ENCODE measurements at places on chromosomes 5 and 9.

DNA sequence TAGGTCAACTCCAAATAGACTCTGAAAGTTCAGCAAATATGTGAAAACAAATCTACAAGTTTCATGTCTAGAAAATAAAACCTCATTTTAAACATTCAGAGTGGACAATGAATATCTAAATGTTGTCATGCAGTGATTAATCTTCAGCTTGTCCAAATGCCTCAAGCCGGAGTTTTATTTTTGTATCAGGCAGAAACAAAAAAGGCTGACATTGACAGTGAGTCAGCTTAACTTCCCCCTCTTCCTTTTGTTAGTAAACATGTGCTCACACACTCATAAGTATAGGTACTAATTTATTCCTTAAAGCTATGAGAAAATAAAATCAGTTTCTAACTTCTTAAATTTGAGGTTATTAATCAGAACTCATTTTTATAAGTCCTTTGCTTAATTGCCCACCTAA is 467.9 kb upstream of the DAB2 start:
- DNase-seq = no peak

- no peak for DNase-seq
Observed at GRCh38 chr9:96868709-96869108, 14.4 kb upstream of the ZNF782 start.

DNA sequence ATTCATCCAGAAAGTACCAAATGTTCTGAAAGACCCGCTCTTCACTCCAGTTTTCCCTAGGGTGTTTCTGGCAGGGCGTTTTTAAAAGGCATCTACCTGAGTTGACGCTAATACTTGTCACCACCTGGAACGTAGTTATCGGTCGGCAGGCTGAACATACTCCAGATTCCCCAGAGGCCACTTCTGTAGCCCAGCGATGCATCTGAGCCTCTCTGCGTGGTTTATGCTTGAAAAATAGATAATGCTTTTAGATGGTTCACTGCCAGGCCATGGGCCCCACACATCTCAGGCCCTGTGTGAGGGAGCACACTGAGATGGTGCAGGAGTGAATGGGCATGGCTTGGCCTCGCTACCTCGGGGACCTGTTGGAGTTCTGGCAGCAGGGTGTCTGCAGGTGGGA is 33.0 kb upstream of the NCS1 start:
- DNase-seq = no peak

DNA sequence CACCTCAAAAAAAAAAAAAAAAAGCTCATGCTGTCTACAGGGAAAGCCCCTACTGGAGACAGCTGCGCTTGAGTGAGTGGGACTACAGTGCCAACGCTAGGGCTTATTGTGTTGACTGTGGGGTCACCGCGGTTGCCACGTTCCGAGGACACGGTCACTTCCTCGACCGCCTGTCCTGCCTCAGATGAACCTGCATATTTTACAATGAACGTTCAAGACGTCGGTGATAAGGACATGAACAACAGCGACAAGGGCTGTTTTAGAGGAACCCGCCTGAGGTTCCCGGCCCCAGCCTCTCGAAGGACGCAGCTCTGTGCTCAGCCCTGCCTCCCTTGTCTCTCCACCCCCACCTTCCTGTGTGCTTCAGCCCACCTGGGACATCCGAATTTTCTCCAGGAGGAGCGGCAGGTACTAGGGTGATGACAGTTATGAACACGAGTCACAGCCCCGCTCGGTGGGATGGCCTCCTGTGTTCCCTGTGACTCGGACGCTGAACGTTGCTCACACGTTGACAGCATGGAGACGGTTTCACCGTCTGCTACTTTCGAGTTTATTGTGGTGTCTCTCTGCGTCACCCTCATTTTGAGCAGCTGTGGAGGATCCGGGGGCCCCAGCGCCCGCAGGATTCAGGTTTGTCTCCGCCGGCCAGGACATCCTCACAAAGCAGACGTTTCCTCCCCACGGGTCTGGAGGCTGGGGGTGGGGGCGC is 11.3 kb upstream of the DIPK1B start:
- peak; percentile 82 for DNase-seq

DNA sequence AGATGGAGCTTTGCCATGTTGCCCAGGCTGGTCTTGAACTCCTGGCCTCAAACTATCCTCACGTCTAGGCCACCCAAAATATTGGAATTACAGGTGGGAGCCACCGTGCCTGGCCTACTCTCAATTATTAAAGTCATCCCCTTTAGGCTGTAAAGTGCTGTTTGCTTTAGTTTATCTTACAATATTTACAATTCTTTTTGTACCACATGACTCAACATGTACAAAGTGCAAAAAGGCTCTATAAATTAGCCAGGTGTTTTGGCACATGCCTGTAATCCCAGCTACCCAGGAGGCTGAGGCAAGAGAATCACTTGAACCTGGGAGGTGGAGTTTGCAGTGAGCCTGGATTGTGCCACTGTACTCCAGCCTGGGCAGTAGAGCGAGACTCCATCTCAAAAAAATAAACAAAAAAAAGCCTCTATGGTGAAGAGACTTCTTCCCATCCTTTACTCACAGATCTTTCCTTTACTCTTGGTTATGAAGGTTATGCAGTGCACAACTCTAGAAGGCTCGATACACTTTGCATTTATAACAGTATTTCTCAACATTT is 28.5 kb upstream of the MLLT3 start:
- no peak for DNase-seq

- no peak for DNase-seq
Observed at GRCh38 chr5:179905161-179905560, 2.5 kb downstream of the TBC1D9B start.
